Neural crest cell (in vitro differentiated cells): ENCODE measurements at places on chromosomes 13 and 19. TPM values are rescaled to one million over a fixed set of nuclear protein-coding genes. Genes with fewer than 3 reads are reported as not detected.

GRCh38 chr19:681029-682019, 5.1 kb downstream of the FSTL3 start:
- DNase-seq = no peak

The SLITRK6 gene
- total RNA-seq = 33.8 and 42.9 TPM in 2 replicates

DNA sequence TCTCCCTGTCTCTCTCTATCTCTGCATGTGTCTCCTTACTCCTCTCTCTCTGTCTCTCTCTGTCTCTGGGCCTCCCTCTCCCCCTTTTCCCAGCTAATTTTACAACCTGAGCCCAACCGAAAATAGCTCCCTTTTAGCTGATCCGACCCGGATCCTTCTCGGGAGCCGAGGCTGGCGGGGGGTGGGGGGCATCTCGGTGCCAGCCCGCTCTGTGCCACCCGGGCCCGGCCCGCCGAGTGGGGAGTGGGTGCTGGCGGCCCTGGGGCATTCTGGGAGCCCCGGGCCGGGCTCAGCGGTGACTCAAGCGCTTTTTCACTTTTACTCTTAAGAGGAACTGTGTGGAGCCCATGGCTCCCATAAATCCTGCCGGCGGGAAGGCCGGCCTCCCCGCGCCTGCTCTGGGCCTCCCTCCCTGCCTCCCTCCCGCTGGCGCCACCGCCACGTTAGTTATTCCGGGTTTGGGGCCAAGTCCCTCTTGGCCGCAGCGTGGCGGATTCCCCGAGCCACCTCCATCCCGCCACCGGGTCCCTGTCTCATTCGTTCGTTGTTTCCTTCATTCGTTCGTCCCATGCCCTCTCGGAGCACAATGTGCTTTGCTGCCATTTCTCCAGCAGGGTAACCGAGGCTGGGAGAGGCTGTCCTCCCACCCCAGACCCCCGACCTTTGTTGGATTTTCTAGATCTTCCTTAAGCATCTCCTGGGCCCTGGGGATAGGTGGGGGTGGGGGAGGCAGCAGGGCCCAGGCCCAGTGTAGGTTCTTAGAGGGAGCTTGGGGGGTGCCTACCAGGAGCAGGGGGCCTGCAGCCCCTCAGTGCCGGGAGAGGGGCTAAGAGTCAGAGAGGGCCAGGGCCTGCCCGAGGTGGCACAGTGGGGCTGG, 3.2 kb downstream of the NFIC start:
- DNase-seq = no peak

DNA sequence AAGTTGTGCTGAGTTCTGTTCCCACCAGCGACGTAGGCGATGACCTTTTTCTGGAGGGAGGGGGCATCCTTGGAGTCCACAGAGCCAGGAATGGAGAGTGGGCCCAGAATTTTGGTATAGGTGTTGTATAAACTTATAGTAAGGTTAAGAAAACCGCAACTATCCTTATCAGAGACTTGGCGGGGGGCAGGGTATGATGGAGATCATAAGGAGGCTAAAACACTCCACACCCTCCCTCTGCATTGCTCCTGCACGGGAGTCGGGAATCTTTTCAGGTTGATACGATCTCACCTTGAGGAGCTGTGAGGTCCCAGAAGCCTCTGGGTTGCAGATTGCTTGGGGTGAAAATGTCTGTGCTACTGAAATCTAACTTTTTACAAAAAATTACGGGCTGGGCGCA, 6.3 kb upstream of the CEACAM19 start:
- DNase-seq = no peak

- no peak for DNase-seq
Observed at GRCh38 chr13:20654156-20654555, 49.3 kb upstream of the IL17D start.

GRCh38 chr19:33861950-33862349, 65.3 kb downstream of the KCTD15 start:
- DNase-seq = no peak

DNA sequence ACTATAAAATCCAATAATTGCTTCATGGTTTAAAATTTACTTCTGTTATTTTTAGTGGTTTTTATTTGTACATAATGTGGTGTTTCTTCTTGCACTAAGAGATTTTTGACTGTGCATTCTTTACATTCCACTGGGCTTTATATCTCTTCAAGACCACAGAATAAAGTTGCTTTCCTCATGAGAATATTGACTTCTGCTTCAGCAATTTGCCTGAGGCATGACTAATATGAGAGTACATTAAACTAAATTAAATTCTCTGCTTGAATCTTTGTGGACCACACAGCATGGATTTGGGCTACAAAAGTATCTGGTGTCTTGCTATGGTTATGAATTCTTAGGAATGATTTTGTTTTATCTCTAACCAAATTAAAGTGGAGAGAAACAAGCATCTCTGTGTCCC, 1463.4 kb upstream of the PCDH20 start:
- no peak for DNase-seq

GRCh38 chr19:49818649-49819370, 721 bp downstream of the MED25 start:
- DNase-seq = no peak

DNA sequence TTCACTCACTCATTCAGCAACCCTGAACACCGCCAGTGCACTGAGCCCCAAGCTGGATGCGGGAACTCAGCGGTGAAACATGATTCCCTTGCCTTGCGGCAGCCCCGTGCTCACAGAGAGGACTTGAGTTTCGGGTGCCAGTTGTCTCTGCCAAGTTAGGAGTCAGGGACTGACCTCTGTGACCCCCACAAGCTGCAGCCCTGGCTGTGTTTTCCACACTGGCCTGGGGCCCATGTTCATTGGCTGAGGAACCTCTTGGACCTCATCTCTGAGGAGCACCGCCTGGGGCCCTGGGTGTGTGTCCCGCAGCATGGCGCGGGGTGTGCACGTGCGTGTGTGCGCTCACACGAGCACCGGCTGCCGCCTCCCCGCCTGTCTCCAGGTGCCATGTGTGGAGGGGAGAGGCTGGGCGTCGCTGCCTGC, 31.0 kb downstream of the CAPN12 start:
- no peak for DNase-seq

DNA sequence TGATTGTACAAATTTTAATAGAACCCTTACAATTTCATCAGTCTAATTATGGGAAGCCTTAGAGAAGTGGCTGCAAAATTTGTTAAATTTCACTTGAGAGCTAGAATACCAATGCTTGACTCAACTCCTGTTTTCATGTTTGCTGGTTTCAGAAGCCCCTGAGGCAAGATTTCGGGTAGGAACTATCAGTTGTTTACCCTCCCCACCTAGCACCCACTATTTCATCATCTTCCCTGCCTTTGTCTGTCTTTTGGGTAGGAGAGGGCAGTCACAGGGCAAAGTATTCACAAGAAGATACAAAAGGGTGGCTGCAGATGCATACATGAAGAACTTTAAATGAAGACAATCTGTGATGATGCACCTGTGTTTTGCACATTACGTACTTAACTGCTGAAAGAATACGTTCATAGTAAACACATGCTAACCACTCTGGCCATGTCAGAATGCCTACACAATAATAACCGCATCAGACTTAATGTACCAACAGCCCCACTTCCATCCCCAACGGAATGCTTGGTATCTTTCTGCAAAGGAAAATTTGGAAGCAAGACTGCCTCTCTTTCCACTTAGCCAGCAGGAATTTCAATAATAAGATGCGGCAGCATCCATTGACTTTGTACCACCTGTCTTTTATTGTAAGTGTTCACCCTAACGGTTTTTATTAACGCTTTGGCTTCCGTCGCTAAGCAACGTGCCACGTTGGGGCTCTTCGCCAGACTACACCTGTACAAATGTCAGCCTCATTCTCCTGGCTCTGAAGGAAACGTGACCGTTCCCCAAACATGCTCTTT, 30.4 kb downstream of the TPT1 start:
- no peak for DNase-seq

The GPC5 gene
- 0.28 and 0.84 TPM in 2 replicates for total RNA-seq

The SMIM24 gene
- total RNA-seq = not detected in 2 replicates

- no peak for DNase-seq
Observed at GRCh38 chr19:10832939-10833296, 3.1 kb downstream of the TMED1 start.

The POU4F1 gene
- total RNA-seq = 0.19 and 0.41 TPM in 2 replicates

GRCh38 chr19:413756-414420, 4.9 kb upstream of the C2CD4C start:
- no peak for DNase-seq

GRCh38 chr13:52137489-52137888, 8.6 kb upstream of the NEK5 start:
- no peak for DNase-seq

The WDR83 gene
- total RNA-seq = 19.0 and 19.9 TPM in 2 replicates

The KANK3 gene
- total RNA-seq = 0.66 and 0.77 TPM in 2 replicates

The PRR12 gene
- total RNA-seq = 51.7 and 53.7 TPM in 2 replicates

- no peak for DNase-seq
Observed at GRCh38 chr13:110359840-110360301, 52.8 kb downstream of the COL4A2 start.

DNA sequence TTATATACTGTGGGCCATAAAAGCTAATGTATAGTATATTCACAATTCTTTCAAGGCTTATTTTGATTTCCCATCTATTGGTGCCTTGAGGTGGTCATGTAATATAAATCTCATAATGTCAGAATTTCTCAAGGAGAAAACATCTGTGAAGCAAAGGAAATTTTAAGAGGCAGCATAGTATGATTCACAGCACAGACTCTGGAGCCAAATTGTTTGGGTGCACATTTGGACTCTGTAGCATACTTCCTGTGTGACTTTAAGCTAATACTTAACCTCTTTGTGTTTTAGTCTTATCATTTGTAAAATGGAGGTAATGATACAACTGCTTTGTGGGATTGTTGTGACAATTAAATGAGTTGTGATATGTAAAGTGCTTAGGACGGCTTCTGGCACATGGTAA, 67.6 kb downstream of the PIBF1 start:
- DNase-seq = no peak

DNA sequence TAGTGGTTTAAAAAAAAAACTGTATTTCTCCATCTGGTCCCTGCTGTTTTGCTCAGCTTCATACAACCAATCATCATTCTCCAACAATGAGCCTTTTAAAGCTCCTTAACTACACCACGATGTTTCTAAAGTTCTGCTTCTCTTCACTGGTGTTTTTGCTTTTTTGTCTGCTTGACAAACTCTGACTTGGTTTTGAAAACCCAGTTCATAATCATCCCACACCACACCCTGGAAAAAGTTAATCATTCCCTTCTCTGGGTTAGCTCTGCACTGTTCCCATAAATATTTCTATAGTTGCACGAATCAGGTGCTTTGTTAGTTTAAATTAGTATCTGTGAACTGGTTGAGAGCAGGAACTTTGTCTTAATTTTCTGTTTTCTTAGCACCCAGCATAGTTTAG, 217.1 kb downstream of the ENOX1 start:
- DNase-seq = no peak

DNA sequence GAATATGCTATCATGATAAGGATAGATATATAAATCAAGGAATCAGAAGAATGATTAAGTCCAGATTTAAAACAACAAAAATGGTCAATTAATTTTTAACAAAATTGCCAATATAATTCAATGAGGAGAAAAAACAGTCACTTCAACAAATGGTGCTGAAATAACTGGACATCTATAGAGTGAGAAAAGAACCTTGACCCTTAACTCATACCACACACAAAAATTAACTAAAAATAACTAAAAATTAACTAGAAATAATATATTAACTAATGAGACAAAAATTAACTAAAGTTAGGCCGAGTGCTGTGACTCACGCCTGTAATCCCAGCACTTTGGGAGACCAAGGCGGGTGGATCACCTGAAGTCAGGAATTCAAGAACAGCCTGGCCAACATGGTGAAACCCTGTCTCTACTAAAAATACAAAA, 9.5 kb downstream of the LGALS7 start:
- no peak for DNase-seq

The ZNF534 gene
- not detected in 2 replicates for total RNA-seq

GRCh38 chr13:113781571-113781970, 22.5 kb downstream of the TMEM255B start:
- DNase-seq = no peak

The TINCR gene
- 0.37 and 0.55 TPM in 2 replicates for total RNA-seq

DNA sequence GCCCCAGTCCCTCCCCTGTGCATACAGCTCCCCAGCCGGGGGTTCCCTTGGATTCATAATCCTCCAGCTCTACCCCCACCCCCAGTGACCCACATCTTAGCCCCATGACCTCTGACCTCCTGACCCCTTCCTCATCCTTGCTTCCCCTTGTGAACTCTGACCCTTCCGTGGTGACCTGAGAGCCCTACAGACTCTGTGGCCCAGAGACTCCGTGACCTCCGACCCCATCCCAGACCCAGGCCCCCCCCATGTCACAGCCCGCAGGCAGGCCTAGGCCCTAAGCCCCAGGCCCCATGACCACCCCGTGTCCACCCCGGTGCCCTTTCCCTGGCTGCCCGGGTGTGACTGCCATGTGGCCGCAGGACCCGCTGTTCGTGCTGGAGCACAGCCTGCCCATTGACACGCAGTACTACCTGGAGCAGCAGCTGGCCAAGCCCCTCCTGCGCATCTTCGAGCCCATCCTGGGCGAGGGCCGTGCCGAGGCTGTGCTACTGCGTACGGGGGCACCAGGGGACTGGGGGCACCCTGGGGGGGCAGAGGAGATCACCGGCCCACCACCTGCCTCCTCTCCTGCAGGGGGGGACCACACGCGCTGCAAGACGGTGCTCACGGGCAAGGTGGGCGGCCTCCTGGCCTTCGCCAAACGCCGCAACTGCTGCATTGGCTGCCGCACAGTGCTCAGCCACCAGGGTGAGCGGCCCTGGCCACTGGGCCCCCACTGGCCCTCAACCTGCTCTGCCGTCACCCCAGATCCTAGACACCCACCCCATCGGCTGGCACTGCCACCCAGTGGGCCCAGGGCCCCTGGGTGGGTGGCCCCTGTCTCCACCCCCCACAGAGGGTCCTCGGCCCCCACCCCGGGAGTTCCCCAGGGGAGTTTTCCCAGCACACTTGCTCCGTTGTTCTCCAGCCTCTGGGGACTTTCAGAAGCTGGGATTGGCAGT, 2.4 kb upstream of the SPIB start:
- DNase-seq = no peak

The ZNF577 gene
- 15.7 and 20.4 TPM in 2 replicates for total RNA-seq

The FUZ gene
- 37.5 and 38.0 TPM in 2 replicates for total RNA-seq

DNA sequence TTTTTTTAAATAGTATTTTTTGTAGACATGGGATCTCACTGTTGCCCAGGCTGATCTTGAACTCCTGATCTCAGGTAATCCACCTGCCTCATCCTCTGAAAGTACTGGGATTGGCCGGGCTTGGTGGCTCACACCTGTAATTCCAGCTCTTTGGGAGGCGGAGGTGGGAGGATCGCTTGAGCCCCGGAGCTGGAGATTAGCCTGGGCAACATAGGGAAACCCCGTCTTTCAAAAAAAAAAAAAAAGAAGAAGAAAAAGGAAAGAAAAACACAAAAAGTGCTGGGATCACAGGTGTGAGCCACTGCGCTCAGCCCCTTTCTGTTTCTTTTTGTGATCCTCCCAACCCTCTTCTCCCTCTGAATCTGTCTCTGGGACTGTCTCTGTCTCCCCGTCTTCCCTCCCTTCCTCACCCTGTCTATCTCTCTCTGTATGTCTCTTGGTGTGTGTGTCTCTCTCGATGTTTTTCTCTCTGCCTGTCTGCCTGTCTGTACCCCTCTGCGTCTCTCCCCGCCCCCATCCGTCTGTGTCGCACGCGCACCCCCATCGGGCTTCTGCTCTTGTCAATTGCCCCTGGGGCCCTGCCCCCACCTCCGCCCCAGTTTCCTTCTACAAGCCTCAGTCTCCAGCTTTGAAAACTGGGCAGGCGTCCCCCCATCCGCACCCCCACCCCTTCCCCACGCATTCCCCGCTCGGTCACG, 540 bp upstream of the ZFP36 start:
- no peak for DNase-seq

The SIAH3 gene
- 0.36 and 0.42 TPM in 2 replicates for total RNA-seq
